ENCODE measurements at places on chromosomes 4 and X. TPM values are rescaled to one million over a fixed set of nuclear protein-coding genes. Genes with fewer than 3 reads are reported as not detected.

- no peak for DNase-seq
These were observed 4.0 kb upstream of the ZFX start for GRCh38 chrX:24145303-24146186.

DNA sequence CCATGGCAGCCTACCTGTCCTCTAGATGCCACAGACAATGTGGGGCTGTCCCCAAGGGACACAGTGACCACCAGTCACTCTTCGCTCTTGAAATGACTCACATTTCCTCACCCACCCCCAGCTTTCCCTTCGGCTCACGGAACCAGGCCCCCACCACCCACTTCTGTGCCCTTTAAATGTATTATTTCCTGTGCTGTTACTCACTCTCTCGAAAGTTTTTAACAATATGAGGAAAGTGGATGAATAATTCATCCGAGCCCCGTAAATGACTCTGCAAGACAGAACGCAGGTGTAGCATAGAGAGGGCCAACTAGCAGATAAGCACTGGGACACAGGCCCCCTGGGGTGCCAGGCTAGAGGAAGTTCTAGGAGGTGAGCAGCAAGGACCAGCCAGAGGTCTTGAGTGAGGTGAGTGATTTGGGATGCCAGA, 179.5 kb upstream of the TBL1X start:
- no peak for DNase-seq

- DNase-seq: no peak
These were observed 104.2 kb downstream of the CHRDL1 start for GRCh38 chrX:110691446-110691845.

- DNase-seq: no peak
These were observed 209.9 kb downstream of the CPE start for GRCh38 chr4:165588534-165589315.

GRCh38 chr4:41014158-41014557, 200.2 kb downstream of the APBB2 start:
- no peak for DNase-seq

DNA sequence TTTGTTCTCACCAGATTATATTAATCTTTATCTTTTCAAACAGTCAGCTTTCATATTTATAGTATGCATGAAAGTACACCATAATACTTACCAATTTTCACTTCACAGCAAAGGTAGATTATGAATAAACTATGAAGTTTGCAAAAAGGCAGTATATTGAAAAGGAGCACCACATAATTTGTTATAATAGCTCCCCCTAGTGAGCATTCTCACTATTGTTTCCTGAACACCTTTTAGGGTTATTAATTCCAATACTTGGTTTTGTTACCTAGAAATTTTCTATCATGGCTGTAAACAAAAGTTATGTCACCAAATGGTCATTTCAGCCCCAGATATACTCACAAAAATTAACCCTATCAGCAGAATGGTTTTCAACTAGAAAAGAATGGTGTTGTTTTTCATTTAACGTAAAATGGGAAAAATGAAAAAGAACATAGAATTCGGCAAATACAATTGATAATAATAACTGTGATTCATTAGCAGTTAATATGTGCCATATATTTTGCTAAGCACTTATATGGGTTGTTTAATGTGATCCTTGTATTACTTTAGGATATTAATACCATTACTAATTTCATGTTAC, 30.2 kb upstream of the NKX6-1 start:
- DNase-seq: no peak

DNA sequence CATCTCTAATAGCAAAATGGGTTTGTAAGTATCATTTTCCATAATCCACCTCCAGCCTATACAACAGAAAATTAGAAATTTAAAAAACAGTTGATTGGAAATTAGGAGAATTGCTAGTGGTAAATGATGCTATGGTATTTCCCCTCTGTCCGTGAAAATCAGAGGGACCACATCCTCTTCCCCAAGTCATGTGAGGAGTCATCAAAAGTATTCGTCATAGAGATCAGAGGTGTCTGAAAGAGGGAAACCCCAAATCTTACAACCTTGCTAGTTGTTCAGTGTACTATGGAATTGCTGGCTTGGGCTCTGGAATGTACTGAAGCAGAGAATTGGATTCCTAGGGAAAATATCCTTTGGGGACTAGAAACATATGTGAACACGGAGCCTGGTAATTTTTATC, 241.4 kb upstream of the ARHGAP24 start:
- DNase-seq: no peak

DNA sequence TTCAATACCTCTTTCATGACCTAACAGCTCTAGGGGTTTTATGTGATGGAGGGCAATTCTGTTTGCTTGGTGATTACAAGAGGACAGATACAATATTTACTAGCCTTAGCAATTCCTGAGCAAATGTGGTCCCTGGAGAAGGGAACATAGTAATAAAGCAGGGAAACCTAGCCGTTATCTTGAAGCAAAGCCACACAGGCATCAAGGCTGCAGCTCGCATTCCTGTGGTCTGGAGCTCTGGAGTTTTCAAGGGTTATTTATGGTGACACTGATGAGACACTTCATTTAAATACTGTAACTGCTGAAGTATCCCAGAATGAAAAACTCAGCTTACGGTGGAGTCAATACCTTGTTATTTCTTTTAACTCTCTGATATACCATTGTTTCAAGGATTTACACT, 66.8 kb downstream of the AFF2 start:
- DNase-seq: no peak

- DNase-seq: peak; percentile 86
These were observed 111.5 kb downstream of the AFAP1 start for GRCh38 chr4:7828011-7828720.

- no peak for DNase-seq
These were observed 213.7 kb downstream of the EPHA5 start for GRCh38 chr4:65456579-65456978.

DNA sequence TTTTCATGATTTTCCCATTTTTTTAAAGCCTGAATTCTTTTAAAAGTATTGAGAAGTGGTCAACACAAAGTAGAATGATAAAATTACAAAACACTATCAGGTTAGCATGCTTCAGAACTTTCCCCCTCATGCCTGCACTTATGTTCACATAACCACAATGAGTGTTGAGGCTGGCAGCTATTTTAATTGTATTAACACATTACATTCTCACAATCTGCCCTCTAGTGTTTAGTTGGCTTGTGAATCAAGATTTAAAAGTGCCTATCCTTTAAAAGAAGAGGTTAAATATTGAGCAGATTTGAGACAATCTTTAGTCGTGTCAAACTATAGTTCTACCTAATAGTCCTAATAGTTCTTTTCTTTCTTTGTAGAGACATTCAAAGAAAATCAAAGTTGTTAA, 93.6 kb upstream of the NAP1L5 start:
- no peak for DNase-seq

DNA sequence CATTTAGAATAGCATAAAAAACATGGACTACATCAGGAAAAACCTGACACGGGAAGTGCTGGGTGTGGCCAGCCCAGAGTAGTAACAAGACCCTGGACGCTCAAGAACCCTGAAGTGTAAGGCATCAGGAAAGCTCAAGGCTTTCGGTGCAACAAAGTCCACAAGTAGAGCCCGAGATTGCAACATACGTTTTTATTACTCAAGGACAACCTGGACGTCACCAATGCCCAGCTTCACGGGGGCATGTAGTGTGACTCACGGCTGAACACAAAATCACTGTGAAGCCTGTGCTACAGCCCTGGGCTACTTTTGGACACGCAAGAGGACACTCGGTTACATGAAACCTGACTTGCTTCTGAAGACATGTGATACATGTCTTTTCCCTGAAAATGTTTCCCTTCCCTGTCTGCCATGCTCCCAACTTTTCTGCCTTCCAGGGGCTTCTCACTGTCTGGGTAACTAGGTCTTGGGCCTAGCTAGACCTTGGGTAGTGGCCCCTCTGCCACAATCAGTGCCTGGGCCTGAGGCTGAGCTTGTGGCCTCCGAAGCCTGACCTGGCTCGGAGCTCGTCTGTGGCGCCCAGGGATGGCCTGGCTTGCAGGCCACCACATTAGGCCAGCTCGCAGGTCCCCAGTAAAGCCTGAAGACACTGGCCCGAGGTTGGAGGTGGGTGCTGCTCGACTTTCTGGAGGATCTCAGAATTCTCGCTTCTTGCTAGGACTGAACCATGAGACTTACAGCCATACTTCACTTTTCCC, 9.2 kb downstream of the IRAK1 start:
- DNase-seq: no peak

DNA sequence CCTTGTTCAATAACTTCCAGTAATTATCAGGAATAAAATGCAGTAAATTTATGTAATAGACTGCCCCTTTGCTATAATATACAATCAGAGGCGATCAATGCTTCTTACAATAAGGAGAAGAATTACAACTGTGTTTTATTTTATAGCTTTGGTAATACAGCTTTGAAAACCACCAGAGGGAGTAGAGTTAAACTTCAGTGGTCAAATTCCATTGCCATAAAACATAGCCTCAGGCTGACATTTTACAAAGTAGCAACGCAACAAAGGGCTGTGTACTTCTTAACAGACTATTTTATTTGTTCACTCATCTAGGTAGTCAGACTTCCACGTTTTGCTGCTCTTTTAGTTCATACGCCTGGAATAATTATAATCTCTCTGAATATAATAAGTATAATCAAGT, 58.5 kb downstream of the TEX13C start:
- DNase-seq: no peak

- no peak for DNase-seq
These were observed 71.7 kb upstream of the RAI2 start for GRCh38 chrX:17932781-17933180.

- peak; percentile 65 for DNase-seq
These were observed 1.1 kb downstream of the SLIT2 start for GRCh38 chr4:20252656-20253282.

DNA sequence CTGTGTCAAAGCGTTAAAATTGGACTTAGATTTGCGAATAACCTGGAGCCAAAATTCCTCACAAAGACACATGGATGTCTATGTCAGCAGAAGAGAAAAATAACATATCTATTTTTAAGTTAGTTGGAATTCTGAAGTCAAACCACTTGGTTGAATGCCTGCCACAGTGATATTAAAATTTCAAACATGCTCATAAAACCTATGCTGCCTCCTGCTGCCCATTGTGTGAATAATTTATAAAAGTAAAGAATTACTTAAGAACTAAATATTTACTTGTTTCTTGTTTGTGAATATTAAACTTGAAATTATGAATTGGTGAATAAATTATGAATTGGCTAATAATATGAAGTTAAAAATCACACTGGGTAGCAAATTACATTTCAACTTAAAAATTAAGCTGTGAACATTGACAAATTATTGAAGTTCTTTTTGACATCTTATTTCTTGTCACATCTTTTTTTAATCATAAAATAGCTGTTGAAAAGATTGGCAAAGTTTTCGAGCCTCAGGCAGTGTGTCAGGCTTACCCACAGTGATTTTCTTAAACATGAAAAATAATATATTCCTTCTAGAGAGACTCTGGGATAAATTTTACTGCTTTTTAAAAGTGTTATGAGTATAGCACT, 35.4 kb downstream of the FABP2 start:
- DNase-seq: no peak

The MAGED4 gene
- total RNA-seq: 0.27 TPM

The PPEF2 gene
- not detected for total RNA-seq

The FRMPD3 gene
- not detected for total RNA-seq

All from Right ventricle myocardium inferior (tissue), 1 donor.